ENCODE measurements at places on chromosomes 2 and 18.
A peak's percentile ranks its signal among the peaks of the same experiment; 100 is the strongest.

- no peak for DNase-seq
Observed at GRCh38 chr2:239919774-239920692, 105.1 kb downstream of the NDUFA10 start.

GRCh38 chr2:217890445-217890844, 112.3 kb downstream of the TNS1 start:
- peak; percentile 55 for DNase-seq

- no peak for DNase-seq
Observed at GRCh38 chr2:97751752-97752151, 38.4 kb downstream of the ZAP70 start.

- no peak for DNase-seq
Observed at GRCh38 chr18:39938676-39939608, 2016.1 kb upstream of the PIK3C3 start.

DNA sequence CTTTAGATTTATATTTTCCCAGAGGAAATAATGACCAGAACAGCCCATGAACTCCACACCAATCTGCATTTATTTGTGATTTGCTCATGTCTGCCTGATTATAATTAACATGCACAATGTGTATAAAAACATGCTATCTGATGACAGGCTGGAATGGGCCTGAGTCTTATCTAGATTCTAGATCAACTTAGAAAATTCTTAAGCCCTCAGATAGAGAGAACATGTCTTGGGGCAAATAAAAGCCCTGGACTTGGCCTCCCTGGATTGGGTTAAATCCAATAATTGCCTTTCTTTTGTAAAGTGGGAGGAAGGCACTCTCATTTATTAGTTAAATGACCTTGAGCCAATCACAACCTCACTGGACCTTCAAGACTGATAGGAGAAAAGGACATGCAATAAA, 61.8 kb downstream of the EVA1A start:
- DNase-seq, result no peak

DNA sequence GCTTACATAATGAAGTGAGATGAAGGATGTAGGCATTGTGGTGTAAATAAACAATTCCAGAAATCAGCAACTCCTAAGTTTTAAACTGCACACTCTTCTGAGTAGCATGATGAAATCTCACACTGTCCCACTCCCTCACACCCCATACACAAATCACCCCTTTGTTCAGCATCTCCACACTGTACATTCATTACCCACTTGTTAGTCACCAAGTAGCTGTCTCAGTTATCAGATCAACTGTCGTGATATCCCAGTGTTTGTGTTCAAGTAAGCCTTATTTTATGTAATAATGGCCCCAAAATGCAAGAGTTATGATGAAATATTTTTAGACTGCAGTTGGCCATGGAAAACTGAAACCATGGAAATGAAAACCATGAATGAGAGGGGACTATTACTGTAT, 135.7 kb downstream of the GRB14 start:
- no peak for DNase-seq

- no peak for DNase-seq
Observed at GRCh38 chr2:84451579-84451978, 7.5 kb downstream of the SUCLG1 start.

DNA sequence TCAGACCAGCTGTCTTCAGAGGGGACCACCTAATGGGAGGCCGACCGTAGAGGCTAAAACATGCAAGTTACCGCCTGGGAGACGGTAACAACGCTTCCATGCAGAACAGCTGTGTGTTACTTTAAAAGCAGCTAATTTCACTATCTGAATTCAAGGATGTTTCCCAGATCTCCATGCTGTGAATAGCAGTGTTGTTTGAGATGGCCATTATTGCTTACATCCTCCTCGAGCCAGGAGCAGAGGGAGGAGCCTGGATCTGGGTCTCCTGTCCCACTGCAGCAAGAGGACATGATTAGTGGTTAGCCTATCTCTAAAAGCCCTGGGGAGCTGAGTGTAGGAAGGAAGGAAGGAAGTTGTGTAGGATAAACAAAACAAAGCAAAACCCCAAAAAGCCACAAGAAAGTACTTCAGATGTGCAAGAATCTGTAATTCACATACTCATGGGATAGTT, 50.9 kb downstream of the ACTR2 start:
- no peak for DNase-seq

DNA sequence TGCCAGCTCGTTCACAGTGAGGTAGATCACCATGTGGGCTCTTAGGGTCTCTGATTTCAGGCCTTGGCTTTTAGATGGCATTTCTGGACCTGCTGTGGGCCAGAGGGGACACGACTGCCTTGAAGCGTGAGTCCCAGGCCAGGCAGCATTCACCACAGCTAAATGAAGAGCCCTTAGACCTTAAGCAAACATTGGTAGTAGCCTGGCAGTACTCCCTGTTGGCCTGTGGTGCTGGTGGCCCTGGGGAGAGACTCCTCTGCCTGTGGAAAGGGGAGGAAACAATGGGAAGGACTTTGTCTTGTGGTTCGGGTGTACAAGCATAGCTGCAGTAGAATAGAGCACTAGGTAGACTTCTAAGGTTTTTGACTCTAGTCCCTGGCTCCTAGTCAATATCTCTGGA, 456.0 kb upstream of the DCC start:
- no peak for DNase-seq

Data from kidney glomerular epithelial cell (primary cell).